NCI-H2107 (cell line): ENCODE measurements at places on chromosomes 2 and 18.

DNA sequence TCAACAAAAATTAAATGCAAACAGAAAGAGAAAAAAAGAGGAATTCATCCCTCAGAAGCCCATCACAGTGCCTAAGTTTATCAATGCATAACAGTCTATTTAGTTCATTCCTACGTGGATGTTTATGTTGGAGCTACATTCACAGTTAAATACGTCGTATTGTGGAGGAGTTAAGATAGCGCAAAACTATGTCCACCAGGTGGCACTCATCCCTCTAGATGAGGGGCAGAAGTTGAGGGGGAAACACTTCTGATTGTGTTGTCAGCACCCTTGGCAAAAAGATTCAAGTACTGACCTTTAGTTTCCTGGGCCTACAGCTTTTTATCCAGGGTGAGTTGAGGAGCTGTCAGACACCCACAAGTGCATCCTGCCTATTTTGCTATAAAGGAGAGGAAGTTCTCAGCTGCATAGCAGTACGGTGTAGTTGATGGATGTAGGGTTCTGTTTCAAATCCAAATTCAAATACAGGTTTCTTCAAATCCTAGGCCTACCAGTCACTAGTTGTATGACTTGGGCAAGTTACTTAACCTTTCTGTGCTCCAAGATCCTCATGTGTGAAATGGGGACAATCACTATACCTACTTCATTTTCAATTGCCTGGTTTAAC lies 26.8 kb upstream of the MYO1B start:
- no peak for DNase-seq

DNA sequence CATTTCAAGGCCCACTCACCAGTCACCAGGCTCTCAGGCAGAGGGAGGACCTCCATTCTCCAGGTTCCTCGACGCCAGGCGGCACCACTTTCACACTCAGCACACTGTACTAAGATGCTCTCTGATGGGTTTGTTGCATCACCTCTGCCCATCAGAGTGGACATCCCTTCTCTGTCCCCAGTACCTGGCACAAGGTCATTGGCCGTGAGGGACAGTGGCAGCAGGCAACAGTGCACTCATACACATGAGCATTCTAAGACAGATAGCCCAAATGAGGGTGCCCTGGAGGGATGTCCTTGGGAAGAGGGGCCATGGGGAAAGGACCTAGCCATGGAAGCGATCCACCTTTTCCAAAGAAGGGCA lies 3.0 kb upstream of the ADRA2B start:
- DNase-seq: no peak

GRCh38 chr2:85405201-85406059 lies 4.7 kb downstream of the CAPG start:
- DNase-seq: no peak

- DNase-seq: no peak
Observed at GRCh38 chr2:25076749-25077148, 34.9 kb downstream of the EFR3B start.

DNA sequence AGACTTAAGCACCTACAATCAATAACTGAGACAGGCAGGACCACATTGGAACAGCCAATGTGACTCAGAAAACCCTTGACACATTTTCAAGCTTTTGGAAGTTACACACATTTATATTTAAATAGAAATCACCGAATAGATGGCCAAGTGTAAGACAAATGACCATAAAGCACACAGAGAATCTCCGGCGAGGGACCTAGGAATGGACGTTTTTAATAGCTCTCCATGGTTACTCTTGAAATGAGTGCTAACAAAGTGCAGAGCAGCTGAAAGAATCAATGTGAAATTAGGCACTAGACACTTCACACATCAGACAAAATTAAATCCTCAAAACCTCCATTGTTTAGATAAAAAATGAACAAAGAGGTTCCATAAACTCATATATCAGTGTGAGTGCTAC lies 376.9 kb downstream of the DLGAP1 start:
- no peak for DNase-seq

DNA sequence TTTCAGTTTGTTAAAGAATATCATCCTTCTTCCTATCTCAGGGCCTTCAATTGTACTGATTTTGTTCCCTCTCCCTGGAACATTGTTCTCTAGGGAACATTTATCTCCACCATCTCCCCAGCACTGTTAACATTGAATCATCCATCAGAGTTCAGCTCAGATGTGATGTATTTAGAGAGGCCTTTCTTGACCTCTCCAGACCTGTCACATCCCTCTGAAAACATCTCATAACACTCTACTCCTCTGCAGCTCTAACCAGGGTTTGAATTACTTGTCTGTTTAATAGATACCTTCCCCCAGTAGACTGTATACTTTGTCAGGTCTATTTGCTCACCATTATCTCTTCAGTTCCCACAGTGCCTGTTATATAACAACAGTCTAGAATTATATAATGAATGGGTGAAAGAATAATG lies 98.6 kb downstream of the GALNT1 start:
- DNase-seq: no peak
